Hepatocyte (in vitro differentiated cells): ENCODE measurements at places on chromosomes 4 and X. TPM values are rescaled to one million over a fixed set of nuclear protein-coding genes. Genes with fewer than 3 reads are reported as not detected.
A peak's percentile ranks its signal among the peaks of the same experiment; 100 is the strongest.

Gene IL2RG
- 7.1 and 14.1 TPM in 2 replicates for total RNA-seq

Gene SMIM20
- total RNA-seq, result 54.5 and 60.0 TPM in 2 replicates

DNA sequence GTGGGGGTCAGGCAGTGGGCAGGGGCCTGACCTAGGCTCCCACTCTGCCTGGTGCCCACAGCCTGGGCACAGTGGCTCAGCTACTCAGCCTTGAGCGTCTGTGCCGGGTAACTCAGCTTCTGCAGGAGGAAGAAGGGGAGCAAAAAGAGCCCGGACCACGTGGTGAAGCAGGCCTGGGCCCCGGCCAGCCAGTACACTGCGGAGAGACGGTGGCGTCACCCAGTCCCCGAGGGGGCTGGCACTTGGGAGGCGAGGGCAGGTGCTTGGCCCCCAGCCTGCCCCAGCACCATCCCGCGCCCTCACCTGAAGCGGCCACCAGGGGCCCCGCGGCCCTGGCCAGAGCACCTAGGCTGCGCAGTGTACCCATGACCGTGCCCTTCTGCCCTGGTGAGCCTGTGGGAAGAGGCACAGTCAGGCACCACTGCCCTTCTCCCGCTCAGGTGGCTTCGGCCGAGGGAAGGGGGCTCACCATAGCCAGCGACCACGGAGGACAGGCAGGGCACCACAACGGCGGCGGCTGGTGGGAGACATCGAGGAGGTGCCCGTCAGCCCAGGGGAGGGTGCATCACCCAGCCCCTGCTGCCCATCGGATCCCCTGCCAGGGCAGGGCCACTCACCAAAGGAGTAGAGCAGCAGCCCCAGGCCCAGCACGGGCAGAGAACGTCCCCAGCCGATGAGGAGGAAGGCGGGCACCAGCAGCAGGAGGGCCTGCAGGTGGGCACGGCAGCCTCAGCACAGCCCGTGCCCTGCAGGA is 32.3 kb downstream of the NOP14 start:
- no peak for DNase-seq
- no peaks in the 10 kb centered on the region for H3K36me3 ChIP-seq
- H3K4me1 ChIP-seq, result peaks cover 17% of the 10 kb centered on the region
- H3K27me3 ChIP-seq, result no peaks in the 10 kb centered on the region
- H3K27ac ChIP-seq, result peak overlapping the region; percentile 66
- no peak overlapping the region for H3K4me3 ChIP-seq

DNA sequence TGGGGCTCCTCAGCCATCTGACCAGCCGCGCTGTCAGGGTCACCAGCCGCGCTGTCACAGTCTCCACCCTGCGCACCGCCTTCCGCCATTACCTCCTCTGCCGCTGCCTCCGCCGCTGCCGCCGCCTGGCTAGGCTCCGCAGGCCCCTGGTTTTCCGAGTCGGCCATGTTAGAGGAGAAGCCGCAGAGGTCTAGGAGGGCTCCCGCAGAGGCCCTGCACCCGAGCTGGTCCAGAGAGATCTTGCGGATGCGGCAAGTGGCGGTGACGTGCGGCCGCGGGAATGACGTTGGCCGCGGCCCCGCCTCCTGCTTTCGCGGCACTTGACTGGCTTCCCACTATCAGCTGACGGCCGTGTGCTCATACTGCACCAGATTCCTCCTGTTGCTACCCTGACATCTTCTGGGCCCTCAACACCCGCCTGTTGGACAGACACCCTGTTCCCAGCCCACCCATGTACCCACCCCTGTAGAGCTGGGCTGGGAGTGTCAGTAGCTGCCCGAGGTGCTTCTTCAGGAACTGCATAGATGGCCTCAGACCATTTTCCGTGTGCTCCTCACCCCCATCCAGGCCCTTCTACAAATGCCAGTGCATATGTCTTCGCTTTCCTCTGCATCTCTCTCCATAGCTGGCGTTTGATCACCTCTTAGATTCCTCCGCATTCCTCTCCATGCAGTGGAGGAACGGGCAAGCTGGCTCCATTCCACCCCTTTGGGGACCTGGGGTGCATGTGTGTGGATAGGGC is at the start of gene NAP1L5:
Gene NAP1L5 (minus strand): TSS at position 242 of the 742 bp plus-strand sequence. CDS start 75 bp downstream, at position 167.
- H3K4me1 ChIP-seq, result no peaks in the 10 kb centered on the region
- peak within 1 kb of the TSS; percentile 40 for H3K4me3 ChIP-seq
- no peaks in the 10 kb centered on the region for H3K36me3 ChIP-seq
- H3K27me3 ChIP-seq, result no peaks in the 10 kb centered on the region
- peak; percentile 63 for DNase-seq
- H3K27ac ChIP-seq, result peak within 1 kb of the TSS; percentile 51

Gene DIAPH2
- total RNA-seq, result 29.2 and 32.4 TPM in 2 replicates

DNA sequence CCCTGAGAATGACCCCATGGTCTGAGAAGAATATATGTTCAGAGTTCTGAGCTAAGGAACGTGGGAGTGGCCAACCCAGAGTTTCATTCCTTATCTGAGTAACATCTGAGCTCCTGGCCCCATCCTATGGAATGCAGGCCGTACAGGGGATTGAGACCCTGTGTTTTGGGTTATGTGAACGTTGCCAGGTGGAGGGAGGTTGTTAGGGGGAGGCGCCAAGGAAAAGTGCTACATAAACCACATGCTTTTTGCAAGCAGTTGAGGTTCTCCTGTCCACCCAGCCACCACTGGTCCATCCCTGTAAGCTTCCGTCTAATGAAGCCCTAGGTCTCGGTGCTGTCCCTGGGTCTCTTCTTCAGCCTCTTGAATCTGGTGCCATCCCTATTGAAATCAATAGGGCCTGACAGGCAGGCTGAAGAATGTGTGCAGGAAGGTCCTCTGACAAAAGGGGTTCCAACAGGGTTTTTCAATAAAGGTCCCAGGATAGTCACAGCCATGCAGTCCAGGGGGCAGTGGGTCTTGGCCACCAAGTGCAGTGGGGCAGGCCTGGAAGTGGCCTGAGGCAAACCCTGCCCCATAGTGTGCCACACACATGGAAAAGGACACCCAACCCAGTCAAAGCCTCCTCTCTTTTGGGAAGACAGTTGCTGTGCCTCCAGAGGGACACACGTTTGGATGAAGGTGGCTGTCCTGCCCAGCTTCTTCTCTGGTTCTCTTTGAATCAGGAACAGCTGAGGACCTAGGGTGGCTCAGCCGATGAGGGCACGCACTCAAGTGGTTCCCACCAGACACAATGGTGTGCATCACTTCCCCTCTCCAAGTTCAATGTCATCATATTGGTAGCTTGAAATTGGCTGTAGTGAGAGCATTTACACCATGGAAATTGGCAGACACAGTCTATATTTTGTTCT is 53.5 kb downstream of the HTRA3 start:
- H3K27ac ChIP-seq, result no peak overlapping the region
- DNase-seq, result no peak
- H3K4me3 ChIP-seq, result no peak overlapping the region
- no peaks in the 10 kb centered on the region for H3K36me3 ChIP-seq
- no peaks in the 10 kb centered on the region for H3K27me3 ChIP-seq

Gene TMPRSS11A
- total RNA-seq, result 0.08 and 0.10 TPM in 2 replicates

GRCh38 chr4:71303287-71303686 is 35.5 kb upstream of the SLC4A4 start:
- H3K4me3 ChIP-seq, result no peak overlapping the region
- H3K27ac ChIP-seq, result no peak overlapping the region
- no peaks in the 10 kb centered on the region for H3K27me3 ChIP-seq
- DNase-seq, result no peak
- H3K4me1 ChIP-seq, result no peaks in the 10 kb centered on the region
- H3K36me3 ChIP-seq, result no peaks in the 10 kb centered on the region
